ENCODE measurements at places on chromosomes 11 and 22.

GRCh38 chr11:57648801-57649735 lies 644 bp downstream of the YPEL4 start:
- no peak for DNase-seq

- no peak for DNase-seq
Measured at GRCh38 chr11:115447273-115447864, 56.8 kb downstream of the CADM1 start.

DNA sequence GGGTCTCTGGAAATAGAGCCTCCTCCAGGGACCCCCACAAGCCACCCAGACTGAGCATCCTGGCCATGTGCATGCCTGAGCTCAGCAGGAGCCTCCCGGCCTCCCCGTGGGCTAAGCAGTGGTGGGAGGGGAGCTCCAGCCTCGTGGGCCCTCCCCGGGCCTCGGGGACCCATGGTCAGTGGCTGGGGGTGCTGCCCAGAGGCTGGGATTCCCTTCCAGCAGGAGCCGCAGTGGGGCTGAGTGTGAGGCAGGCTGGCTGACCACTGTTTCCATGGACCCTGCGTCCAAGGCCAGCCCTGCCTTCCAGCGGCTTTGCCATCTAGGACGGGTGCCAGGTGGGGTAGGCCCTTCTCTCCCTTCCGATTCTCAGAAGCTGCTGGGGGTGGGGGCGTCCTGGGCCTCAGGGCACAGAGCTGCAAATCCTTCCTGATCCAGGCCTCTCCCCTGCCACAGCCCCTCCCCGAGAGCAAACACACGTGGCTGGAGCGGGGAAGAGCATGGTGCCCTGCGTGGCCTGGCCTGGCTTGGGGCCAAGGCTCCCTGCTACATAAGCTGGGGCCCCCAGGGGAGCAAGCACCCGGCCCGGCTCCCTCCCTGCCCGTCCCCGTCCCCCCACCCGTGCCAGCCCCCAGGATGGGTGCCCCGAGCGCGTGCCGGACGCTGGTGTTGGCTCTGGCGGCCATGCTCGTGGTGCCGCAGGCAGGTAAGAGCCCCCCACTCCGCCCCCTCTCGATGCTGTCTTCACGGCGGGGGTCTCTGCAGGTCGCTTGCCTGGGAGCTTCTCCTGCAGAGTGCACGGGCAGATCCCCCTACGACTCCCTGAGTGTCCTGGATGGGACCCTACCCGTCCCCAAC lies at the start of gene MUC5B:
MUC5B (plus strand) TSS at position 576 of the 855 bp plus-strand sequence; CDS start at position 634, 58 bp downstream.
- DNase-seq, result no peak

DNA sequence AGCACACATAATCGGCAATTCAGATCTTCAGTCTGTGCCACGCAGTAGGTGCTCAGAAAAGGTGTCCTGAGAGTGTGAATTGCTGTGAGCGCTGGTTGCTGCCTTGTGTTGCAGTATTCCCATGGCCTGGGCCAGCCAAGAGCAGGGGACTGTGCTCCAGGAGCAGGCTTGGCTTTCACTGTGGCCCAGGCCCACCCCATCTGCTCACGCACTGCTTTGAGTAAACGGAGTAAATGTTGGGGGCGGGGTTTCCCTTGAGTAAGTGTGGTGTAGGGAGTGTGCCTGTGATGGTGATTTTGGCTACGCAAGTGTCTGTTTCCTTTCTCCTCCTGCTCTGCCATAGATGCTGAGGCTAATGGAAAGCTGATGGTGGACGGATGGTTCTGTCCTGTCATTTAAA lies 2.3 kb downstream of the CTTN start:
- DNase-seq, result no peak

- no peak for DNase-seq
Measured at GRCh38 chr22:19687561-19688300, 26.6 kb upstream of the SEPTIN5 start.

- DNase-seq, result no peak
Measured at GRCh38 chr11:63829823-63830489, 9.0 kb upstream of the MARK2 start.

GRCh38 chr11:43135966-43136534 lies 175.7 kb upstream of the API5 start:
- DNase-seq, result no peak

DNA sequence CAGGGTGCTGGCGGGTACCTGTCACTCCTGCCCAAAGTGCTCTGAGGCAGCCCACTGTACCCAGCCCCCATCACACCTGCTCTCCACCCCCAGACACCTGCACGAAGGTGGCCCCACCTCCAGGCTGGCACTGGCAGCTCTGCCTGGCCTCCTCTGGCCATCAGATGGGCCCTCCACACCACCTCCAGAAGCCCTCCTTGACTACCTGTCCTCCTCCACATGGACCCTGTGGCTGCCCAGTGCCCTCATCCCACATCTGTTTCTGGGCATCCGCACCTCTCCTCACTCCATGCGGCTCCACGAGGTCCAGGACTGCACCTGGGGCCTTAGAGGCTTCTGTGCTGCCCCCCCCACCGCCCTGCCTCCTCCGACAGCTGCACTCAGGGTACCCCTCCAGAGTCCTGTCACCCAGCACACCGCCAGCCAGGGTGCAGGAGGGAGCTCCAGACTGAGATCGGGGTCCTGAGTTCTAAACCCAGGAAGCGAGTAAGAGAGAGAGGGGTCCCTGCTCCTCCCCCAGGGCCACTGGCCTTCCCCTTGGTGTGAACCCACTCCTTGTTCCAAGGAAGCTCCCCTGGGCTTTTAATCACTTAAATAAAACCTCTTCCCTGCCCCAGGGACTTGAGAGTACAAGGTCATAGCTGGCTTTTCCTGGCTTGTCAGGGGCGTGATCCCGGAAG lies 1.7 kb downstream of the CTSD start:
- no peak for DNase-seq

DNA sequence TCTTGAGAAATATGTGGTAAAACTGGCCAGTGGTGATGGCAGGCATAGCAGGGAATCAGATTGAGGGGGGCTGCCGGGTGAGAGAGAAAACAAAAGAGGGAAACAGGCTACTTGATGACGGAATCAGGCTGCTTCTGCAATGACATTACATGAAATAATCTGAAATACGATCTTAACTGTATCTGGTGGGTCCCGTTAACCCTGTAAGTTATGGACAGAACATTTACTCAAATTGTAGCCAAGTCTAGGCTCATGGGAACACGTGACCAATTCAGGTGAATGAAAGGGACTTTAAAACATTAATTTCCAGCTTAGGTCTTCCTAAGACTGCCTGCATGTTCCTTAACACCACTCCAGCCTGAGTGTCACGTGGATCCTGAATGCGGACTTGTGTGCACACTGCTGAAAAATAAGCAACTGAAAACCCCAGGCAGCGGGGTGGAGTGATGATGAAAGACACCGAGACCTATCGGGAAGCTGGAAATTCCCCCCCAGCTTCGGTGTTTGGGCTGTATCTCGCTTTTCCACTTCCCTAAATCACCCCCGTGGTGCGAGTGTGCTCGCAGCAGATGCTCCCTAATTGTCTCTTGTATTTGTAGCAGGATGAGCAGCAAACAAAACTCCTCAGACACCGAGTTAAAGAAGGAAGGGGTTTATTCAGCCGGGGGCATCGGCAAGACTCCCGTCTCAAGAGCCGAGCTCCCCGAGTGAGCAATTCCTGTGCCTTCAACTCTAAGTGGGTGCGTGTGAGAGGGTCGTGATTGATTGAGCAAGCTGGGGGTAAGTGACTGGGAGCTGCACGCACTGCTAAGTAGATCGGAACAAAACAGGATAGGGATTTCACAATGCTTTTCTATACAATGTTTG lies 145.0 kb upstream of the GRK3 start:
- no peak for DNase-seq

GRCh38 chr11:68282141-68282860 lies 10.5 kb upstream of the C11orf24 start:
- DNase-seq, result peak; percentile 21

- no peak for DNase-seq
Measured at GRCh38 chr22:45972091-45972888, 4.7 kb downstream of the WNT7B start.

DNA sequence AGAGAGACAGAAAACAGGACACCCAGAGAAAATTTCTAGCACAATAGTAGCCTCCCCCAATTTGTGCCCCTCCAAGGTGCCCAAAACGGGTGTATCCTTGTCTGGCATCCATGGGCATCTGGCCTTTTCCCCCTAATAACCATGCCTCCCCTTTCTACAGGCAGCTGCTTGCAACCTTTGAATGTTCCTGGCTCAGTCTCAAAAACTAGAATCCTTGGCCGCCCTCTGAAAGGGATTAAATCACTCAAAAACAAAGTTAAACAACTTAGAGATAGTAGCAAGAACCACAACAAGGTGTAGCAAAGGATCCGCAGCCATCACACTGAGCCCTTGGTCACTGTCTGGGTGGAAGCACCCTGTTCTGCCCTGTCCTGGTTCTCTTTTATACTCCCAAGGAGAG lies 105.6 kb downstream of the MN1 start:
- DNase-seq, result no peak

DNA sequence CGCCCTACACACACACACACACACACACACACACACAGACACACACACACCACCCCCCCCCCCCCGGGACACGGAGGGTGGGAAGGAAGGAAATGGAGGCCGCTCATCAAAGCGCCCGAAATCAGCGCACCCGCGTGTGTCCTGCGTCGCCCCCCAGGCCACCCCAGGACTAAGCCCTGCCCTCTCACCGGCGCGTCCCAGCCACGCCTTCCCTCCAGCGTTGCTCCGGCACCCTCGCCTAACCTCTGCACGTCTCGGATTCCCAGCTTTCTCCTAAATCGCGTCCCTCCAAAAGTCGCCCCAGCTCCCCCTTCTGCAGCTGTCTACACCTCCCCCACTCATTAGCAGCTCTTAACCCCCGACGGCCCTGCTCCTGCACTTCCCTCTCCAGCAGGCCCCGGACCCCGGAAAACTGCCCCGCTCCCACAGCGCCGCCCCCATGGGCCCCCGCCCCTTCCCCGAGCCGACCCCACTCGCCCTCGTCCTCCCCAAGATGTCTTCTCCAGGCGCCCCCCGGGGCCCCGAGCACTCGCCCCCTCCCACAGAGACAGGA lies 557 bp downstream of the PACSIN2 start:
- peak; percentile 19 for DNase-seq

- DNase-seq, result no peak
Measured at GRCh38 chr22:46753360-46753759, 9.1 kb upstream of the TBC1D22A start.

GRCh38 chr11:14454861-14455632 lies 44.6 kb downstream of the COPB1 start:
- no peak for DNase-seq

DNA sequence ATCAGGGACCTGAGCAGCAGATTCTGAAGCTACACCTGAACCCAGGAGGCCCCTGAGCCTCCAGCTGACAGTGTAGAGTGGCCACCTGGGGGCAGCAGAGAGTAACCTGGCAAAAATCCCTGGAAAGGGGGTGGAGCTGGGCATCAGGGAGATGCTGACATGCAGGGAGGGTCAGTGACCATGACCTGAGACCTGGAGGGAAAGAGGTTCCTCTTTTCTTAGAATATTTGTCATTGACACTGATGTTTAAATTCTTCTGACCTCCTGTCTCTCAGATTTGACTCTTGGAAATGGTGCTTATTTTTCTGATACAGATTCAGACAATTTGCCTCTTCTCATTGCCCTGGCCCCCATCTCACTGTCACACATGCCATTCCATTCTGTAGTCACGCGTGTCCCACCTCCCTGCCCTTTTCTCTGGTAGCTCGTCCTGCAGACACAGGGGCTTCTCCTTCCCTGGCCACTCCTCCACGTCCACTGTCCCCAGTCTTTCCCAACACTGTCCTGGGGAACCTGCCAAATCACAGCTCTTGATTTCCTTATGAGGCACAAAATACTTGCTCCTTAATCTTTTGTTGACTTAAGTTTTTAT lies 117.2 kb upstream of the IGLL5 start:
- DNase-seq, result peak; percentile 57

GRCh38 chr11:32105871-32106560 lies 15.1 kb downstream of the RCN1 start:
- DNase-seq, result no peak

DNA sequence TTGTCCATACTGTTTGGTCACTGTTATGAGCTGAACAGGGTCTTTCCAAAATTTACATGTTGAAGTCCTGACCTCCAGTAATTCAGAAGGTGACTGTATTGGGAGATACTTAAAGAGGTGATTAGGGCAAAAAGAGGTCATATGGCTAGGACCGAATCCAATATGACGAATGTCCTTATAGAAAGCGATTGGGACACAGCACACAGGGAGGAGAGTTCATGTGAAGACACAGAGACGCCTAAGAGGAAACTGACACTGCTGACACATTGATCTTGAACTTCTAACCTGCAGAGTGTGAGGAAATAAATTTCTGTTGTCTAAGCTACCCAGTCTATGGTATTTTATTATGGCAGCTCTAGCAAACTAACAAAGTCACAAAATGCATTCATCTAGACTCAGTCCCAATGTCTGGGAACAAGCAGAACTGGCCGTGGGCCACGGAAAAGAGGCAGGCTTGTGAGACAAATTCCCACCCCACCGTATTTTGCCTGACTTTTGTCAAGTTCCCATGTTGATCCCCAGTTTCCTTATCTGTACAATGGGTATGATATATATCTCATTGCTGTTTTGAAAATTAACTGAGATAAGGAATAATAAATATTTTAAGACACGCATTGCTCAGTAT lies 295.0 kb downstream of the NTM start:
- DNase-seq, result no peak
